CD8-positive, alpha-beta T cell (primary cell): ENCODE measurements at places on chromosomes 7 and 10.

- DNase-seq = no peak
These were observed 118.8 kb downstream of the DIP2C start for GRCh38 chr10:570628-571163.

- DNase-seq = no peak
These were observed 266.9 kb upstream of the IMMP2L start for GRCh38 chr7:111829221-111829620.

- no peak for DNase-seq
These were observed 41.2 kb downstream of the CALML3 start for GRCh38 chr10:5565671-5566581.

- DNase-seq = no peak
These were observed 32.0 kb upstream of the EN2 start for GRCh38 chr7:155425887-155426286.
